CD4-positive, alpha-beta memory T cell (primary cell): ENCODE measurements at places on chromosomes 2 and 18. TPM values are rescaled to one million over a fixed set of nuclear protein-coding genes. Genes with fewer than 3 reads are reported as not detected.

RAB17 gene
- polyA plus RNA-seq = not detected

SCN9A gene
- not detected for polyA plus RNA-seq

NRBP1 gene
- polyA plus RNA-seq = 118 TPM

SLC11A1 gene
- polyA plus RNA-seq = 0.37 TPM

DNA sequence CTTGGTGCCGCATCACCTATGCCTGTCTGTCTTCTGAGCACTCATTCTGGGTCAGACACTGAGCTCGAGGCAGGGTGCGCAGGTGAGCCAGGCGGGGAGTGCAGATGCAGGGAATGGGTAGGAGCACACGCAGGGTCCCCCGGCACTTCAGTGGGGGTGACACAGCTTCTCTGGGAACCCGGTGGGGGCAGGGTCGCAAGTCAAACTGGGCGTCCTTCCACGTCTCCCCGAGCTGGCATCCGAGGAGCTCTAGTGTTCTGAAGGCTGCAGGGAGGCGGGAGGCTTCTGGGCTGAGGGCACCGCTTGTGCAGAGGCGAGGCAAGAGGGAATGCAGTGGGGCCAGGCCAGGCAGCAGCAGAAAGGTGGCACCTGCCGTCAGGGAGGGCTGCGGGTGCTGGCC, 86.0 kb downstream of the DGKD start:
- DNase-seq = no peak

GRCh38 chr2:41698678-41699422, 349.0 kb upstream of the PKDCC start:
- no peak for DNase-seq

GRCh38 chr18:28716338-28716737, 539.4 kb upstream of the CDH2 start:
- DNase-seq = no peak

- no peak for DNase-seq
These were observed 86.2 kb downstream of the BCL2 start for GRCh38 chr18:63233334-63233733.
